ENCODE measurements at places on chromosomes 4 and X.
A peak's percentile ranks its signal among the peaks of the same experiment; 100 is the strongest.

DNA sequence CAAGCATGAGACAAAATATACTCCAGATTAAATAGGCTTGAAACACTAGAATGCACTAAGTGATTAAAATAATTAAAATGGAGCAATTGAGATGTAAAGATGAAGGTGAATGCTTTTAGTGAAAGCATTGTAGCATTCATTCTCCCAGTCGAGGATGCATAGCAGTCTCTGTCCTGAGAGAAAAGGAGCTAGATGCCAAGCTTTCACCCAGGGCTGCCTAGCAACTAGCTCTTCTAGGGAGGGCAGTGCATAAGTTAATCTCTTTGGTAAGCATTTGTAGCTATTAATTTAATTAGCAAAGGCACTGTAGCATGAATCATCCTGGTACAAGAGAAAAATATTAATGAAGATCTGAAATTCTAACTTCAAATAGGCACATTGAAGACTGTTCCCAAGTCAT is 1014.8 kb downstream of the C4orf33 start:
- no peak for DNase-seq

DNA sequence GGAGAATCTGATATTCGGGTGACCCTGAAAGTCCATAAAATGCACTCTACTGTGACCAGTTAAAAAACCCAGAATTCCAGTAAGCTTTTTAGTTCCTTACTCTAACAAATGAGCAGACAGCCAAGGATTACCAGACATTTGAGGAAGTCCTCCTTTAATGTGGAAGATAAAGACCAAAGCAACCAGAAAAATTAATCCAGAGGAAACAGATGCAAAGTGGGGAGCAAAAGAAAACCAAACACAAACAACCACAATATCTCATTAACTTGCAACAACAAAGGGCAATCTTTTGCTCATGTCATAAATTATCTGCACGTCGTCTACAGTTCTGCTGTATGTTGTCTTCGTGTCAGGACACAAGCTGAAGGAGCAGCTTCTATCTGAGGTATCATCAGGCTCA is 164.4 kb downstream of the PJA1 start:
- no peak for DNase-seq

- DNase-seq: no peak
Measured at GRCh38 chrX:41110801-41111625, 25.8 kb downstream of the USP9X start.

GRCh38 chr4:73948291-73948690 is 33.5 kb downstream of the PF4 start:
- no peak for DNase-seq

DNA sequence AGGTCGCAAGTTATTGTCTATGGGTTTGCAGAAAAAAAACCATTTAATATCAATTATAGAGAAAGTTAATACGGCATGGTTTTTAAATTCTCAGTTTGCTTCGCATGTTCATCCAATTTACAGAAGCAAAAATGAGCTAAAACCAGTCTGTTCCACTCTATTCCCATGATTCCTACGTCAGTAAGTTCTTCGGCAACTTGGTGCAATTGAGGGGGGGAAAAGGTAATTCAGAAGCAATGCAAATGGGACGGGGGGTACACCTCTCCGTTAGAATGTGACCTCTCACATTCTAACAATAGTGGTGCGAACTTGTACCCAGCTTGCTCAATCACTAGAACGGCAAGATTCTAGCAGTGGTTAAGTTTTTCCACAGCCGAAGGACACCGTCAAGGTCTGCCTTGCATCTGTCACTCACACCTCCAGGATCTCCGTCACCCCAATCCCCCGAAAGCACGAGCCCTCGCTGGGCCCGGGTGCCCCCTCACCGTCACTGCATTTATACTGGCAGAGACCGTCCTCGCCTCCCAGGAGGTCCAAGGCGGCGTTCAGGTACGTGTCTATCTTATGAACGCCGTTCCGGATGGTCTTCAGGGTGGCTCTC is 653 bp downstream of the PLA2G12A start:
- DNase-seq: no peak

DNA sequence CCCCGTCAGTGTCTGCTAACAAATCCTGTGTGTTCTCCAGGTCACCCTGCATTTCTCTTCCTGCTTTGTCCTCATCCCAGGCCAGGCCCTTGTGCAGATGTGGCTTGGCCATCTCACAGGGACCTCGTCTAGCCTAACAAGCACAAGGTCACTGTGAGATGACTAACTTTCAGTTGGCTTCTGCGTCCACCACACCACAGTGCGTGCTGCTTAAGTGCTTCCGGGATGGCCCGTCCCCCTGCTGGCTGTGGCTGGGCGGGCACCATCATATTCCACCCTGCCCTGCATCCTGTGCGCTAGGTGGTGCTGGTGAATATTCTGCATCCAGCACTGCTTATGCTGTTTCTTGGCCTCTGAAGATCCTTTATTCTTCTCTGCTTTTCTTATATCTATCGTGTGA is 33.8 kb downstream of the RBBP7 start:
- DNase-seq: no peak

DNA sequence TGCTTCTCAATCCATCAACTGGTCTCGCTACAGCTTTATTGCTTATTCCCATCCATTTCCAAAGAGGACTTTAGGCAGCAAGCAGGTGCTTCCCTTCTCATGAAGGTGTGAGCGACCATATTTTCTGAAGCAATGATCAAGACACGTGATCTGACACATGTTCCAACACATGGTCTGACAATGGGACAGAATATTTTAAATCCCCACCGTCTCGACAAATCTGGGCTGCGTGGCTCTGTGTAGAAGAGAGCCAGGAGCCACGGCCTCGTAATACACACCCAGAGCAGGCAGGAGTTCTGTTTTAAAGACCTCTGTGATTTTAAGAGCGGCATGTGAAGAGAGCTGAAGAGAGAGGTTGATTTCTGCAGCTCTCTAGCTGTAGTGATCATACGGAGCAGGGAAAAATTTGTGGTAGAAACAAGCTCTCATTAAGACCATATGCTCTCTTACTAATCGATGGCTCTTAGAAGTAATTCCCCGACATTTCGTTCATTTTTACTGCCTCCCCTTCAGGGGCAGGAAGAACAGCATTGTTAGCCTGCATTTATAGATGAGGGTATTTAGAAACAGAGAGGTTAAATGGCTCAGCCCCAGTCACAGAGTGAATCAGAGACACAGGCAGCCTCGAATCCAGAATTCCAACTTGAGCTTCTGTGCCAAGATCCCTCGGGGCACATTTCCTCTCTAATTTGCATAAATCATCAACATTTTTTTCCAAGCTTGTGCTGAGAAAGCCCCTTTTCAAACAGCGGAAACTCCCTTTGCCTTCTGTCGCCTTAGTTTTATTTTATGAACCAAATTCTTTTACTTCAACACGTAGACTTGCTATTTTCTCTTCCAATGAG is 91.0 kb upstream of the BCOR start:
- no peak for DNase-seq

DNA sequence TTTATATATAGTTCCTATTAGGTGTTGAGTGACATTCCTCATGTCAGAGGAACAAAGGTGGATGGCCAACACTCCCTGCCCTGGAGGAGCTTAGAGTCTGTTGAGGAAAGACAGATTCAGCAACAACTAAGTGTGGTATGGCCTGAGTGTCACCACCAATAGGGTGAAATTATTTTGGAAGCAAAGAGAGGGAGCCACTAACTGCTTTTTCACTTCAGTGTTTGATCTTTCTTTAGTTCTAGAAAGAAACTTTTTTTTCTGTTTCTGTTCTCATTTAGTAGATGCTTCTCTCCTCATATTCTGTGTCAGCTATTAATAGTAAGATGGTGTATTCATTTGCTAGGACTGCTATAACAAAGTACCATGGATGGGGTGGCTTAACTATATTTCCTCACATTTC is 81.5 kb downstream of the ARX start:
- DNase-seq: no peak

DNA sequence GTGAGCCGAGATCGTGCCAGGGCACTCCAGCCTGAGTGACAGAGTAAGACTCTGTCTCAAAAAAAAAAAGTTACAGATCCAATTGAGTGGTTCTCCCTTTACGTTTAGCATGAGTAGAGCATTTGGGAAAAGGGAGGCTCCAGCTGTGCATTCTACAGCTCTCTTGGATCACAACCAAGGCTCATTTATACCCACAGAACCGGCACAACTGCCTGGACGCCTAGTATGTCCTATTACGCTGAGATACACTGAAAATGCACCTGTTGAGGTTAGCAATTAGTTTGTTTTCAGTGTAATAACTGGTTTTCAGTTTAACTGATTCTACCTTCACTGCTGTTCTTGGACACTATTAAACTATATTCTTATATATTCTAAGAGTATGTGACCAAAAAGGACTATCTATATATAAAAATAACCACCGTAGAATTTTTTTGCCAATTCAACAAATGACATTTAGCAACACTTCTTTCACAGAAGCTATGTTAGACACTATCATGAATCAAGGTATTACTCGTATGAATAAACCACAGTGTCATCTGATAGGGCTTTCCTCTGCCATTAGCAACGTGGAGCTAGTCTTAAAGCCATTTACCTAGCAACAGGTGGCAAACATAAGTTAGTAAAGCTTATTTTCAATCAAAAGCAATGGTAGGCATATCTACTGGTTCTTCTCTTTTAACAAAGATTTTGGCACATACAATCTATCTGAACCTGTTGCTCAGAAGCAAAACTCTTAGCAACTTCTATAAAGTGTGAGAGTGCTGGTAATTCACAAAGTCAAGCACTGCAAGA is 3.6 kb downstream of the OTUD4 start:
- DNase-seq: no peak

DNA sequence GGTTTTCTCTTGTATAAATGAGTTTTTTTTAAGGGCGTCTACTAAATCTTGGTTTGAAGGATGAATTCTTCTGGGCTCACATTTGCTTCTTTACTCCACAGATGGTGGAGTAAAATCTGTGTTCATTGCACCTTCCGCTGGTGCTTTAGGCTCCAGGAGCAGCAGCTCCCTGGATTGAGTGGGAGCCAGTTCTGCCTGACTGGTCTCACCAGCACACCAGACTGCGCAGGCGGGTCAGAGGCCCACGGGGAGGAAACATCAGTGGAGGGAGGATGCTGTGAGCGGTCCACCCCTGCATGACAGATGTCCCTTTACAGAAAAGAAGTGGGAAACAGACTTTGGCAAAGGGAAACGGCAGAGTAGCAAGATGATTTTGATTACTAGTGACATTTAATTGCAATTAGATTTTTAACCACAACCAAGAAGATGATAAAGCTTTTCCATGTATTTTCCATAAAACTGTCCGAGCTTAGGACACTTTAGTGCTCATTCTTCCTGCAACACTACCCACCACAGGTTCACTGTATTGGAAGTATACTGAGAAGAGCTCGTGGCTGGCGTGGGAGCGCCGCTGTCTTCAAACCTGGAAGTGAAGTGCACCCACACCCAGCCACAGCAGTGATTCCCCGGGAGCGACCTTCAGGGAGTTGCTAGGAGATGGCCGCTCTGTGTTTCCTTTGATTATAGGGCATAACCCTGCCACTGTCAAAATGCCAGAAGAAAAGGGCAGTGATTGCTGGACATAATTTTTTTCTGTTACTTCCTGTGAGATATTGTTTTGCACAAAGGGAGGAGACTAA is 95.2 kb downstream of the SORBS2 start:
- peak; percentile 80 for DNase-seq

DNA sequence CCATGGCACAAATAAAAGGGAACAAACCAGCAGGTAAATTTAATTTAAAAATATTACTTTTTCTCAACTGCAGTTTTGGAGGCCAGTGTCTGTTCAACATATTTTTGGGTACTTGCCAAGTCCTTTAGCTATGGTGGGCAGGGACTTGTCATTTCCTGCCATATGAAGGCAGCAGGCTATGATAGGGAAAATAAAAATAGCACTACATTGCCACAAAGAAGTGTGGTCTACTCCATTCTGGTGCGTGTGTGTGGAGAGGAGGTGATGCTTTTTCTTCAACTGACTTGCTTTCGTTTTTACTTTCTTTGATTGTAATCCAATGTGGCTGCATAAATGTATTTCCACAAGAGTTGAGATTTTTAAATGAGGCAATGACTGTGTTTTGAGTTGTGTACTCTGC is 17.2 kb downstream of the GPR174 start:
- DNase-seq: no peak

- DNase-seq: no peak
Measured at GRCh38 chr4:113221990-113222389, 172.5 kb downstream of the ANK2 start.

GRCh38 chr4:1164956-1165545 is 7.3 kb downstream of the SPON2 start:
- DNase-seq: no peak

DNA sequence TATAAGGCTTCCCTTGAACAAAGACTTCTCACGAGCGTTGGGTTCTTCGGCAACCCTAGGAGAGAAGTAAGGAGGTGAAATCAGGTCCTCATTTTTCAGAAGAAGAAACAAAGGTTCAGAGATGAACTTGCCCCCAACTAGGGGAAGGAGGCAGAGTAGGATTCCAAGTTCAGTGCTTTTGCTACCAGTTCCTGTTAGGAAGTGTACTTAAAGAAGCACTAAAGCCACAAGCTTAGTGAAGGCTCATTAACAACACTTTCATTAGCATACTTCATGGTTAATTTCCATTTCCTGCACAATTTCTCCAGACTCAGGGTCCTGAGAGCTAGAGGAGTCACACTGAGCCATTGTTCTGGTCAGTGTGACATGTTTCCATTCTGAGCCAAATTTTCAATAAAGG is 52.1 kb downstream of the VSIG4 start:
- no peak for DNase-seq

DNA sequence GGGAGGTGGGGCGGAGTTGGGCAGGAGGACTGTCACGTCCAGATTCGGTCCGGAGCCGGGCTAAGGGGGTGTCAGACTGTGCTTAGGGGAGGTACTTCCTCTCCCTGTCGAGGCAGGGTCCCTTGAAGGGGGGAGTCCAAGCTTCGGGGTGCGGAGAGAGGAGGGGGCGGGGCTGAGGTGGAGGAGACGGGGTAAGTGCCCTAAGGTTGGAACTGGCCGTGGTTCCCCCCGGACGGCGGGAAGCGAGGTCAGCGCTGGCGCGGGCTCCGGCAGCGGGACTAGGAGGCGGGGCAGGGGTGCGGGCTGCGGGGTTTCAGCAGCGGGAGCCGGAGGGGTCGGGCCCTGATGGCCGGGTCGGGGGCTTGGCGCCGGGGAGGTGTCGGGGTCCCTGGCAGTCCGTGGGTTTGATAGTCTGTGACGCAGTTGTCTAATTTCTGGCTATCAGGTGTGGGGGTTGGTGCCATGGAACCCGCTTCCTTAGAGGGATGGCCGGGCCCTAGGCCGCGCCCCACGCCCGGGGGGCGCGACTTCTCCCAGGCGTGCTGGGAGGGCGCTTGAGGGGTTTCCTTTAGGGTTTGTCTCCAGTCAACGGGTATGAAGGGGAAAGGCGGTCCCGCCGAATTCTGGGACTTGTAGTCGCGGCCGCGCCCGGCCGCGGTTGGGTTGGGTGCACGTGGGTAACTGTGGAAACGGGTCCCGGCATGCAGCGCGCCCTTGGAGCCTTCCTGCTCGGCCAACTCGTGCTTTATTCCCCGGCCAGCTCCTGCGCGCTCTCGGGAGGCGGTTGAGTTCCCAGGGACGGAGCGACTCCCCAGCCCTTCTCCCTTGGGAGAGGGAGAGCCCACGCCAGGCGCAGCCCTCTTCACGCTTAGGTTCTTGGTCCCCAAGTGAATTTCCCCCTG is 1.5 kb downstream of the DCUN1D4 start:
- DNase-seq: peak; percentile 97

GRCh38 chrX:68999931-69000330 is 165.3 kb downstream of the PJA1 start:
- DNase-seq: no peak

All from spleen (tissue), 13 donors.